Ureter (tissue), 1 donor: ENCODE measurements at places on chromosomes 12 and 14.

- DNase-seq = no peak
These were observed 15.9 kb downstream of the PYROXD1 start for GRCh38 chr12:21453312-21453852.

GRCh38 chr14:37592482-37593408 is 2.3 kb downstream of the FOXA1 start:
- no peak for DNase-seq

GRCh38 chr12:13740149-13740545 is 241.3 kb downstream of the GRIN2B start:
- no peak for DNase-seq

- DNase-seq = no peak
These were observed 5.1 kb upstream of the SMOC1 start for GRCh38 chr14:69873877-69874780.

DNA sequence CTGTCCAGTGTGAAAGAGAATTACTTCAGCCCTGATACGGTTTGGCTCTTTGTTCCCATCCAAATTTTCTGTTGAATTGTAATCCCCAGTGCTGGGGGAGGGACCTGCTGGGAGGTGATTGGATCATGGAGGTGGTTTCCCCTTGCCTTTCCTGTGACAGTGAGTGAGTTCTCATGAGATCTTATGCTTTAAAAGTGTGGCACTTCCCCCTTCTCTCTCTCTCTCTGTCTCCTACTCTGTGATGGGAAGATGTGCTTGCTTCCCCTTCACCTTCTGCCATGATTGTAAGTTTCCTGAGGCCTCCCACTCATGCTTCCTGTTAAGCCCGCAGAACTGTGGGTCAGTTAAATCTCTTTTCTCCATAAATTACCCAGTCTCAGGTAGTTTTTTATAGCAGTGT is 5.5 kb upstream of the SLC15A5 start:
- no peak for DNase-seq

- no peak for DNase-seq
These were observed 161.1 kb upstream of the NOS1 start for GRCh38 chr12:117522559-117522958.
